Activated naive CD8-positive, alpha-beta T cell treated with anti-CD3 and anti-CD28 coated beads for 36 hours (primary cell): ENCODE measurements at places on chromosomes 16 and 17. TPM values are rescaled to one million over a fixed set of nuclear protein-coding genes. Genes with fewer than 3 reads are reported as not detected.

The AATK gene
- 0.21 TPM for total RNA-seq

The KRTAP2-3 gene
- total RNA-seq: not detected

The KCTD5 gene
- 29.2 TPM for total RNA-seq

The TMEM204 gene
- total RNA-seq: 23.7 TPM

The KRTAP4-5 gene
- total RNA-seq: not detected

The SLFN5 gene
- 33.9 TPM for total RNA-seq

The HSD17B2 gene
- not detected for total RNA-seq

The ITGB3 gene
- total RNA-seq: 0.06 TPM
